CD4-positive, alpha-beta T cell treated with Interleukin-4 for 4 hours (primary cell): ENCODE measurements at places on chromosomes 7 and 10.
A peak's percentile ranks its signal among the peaks of the same experiment; 100 is the strongest.

GRCh38 chr7:31098642-31099360 is 46.7 kb downstream of the ADCYAP1R1 start:
- no peak for DNase-seq

- no peak for DNase-seq
Observed at GRCh38 chr10:50540826-50541122, 83.0 kb downstream of the SGMS1 start.

DNA sequence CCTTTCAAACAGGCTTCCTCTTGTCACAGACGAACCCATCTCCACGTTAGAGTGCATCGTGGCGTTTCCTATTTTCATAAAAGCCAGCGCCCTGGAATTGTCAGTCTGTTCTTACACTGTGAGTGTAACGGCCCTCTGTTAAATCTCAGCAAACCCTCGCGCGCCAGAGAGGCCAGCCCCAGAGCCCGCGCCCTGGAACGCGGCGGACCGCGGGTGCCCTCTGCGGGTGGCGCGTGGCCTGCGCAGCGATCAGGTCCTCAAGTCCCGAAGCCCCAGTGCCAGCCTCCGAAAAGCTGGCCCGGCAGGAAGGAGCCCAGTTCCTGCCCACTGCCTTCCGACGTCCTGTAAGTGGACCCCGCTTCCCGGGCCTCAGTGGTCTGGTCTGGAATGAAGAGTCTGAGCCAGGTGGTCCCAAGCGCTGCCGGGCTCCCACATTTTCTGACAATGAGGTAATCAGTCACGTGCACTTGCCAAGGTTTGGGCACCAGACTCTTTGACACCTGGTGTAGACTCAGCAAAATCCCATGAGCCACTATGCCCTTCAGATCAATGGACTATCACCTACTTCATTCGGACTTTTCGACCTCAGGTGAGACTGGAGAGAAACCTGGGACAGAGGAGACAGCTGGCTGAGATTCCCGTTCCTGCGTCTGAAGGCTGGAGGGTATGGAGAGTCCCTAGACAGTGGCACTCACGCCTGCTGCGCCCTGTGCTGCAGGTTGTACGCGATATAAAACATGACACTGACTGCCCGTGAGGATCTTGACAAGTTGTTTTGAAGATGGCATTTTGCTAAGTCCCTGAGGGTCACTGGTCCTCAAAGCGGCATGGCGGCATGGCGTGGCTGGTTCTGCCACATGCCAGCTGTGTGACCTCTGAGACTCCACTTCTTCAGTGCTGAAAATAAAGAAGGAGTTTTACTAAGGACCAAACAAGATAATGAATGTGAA is 109.4 kb upstream of the LANCL2 start:
- DNase-seq: peak; percentile 33

DNA sequence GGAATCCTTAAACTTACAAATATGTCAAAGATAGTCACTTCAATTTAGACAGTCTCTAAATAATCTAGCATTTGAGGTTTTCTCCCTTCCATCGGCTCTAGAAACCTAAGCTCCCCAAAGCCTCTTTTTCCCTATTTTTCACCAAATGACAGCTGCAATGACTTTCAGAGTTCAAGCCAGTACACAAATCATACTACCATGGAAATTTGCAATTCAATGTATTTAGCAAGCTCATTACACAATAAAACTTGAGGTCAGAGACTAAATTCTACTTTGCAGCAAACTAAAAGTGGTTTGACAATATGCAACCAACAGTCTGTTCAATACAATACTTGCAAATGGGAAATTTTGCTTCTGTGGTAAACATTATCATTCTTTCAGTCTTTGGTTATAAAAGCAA is 80.3 kb downstream of the SKIDA1 start:
- no peak for DNase-seq

DNA sequence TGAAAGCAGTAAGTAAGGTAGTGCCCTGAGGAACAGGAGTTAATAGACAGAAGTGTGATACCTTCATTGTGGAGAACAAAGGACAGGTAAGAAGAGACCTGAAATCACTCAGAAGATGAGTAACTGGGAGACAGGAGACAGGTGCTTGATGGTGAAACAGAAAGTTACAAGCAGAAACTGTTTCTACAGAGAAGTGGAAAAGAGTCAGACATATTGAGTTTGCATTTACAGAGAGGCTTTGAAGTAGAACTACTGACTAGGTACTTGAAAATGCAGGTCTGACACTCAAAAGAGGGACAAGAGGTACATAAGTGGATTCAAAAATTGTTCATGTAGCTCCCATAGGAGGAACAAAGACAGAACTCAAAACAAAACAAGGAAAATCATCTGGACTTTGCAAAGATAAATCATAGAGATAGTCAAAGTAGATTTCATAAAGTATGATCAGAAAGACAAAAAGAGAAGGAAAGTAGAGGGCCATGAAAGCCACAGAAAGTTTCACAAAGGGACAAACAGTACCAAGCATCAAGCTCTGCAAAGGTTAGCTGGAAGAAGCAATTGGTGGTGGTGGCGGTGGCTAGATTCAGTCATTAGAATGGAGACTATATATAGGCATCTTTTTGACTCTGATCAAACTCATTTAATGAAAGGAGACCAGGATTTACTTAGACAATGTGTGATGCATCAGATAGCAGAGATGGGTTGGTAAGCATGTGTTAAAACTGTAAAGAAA is 198.4 kb downstream of the PCLO start:
- no peak for DNase-seq

GRCh38 chr7:74002474-74003017 is 25.4 kb upstream of the ELN start:
- DNase-seq: peak; percentile 1

- no peak for DNase-seq
Observed at GRCh38 chr10:49040601-49041000, 74.7 kb downstream of the VSTM4 start.

- no peak for DNase-seq
Observed at GRCh38 chr10:11036424-11037011, 18.8 kb downstream of the CELF2 start.

DNA sequence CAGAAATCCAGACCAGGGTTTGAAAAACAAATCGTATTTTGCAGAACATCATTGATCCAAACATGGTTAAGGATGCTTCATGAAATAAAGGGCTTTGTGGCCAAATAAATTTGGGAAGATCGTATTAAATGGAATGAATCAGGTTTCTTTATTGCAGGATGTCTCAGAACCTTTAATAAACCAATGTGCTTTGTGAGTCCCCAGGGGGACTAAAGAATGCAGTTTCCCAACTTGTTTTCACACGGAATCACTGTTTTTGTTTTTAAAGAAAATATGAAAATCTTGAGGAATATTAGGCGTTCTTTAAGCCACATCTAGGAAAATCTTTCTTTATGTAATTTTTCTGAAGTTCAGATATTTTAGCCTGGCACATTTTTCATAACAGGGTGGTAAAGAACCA is 16.8 kb upstream of the CCDC172 start:
- DNase-seq: no peak

DNA sequence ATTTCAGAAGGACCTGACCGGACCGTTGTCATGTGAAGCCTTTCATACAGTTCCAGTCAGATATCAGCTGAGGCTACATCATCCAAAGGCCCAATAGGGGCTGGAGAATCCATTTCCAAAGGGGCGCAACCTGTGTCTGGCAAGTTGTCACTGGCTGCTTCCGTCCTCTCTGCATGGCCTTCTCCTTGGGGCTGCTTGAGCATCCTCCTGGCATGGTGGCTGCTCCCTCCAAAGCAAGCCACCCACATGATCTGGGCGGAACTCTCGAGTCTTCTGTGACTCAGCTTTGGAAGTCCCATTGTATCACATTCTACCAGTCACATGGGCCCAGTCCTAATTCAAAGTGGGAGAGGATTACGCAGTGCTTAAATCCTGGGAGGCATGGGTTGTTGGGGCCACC is 207.0 kb upstream of the SHH start:
- no peak for DNase-seq

GRCh38 chr10:3363311-3364045 is 190.9 kb upstream of the PITRM1 start:
- DNase-seq: no peak

- peak; percentile 54 for DNase-seq
Observed at GRCh38 chr10:49187950-49188761, at the start of gene TMEM273. Gene TMEM273, minus strand, starts transcription at chr10:49188391. Its CDS starts 55 bp downstream, at chr10:49188336.

GRCh38 chr7:131035088-131035770 is 292.4 kb upstream of the MKLN1 start:
- DNase-seq: no peak

DNA sequence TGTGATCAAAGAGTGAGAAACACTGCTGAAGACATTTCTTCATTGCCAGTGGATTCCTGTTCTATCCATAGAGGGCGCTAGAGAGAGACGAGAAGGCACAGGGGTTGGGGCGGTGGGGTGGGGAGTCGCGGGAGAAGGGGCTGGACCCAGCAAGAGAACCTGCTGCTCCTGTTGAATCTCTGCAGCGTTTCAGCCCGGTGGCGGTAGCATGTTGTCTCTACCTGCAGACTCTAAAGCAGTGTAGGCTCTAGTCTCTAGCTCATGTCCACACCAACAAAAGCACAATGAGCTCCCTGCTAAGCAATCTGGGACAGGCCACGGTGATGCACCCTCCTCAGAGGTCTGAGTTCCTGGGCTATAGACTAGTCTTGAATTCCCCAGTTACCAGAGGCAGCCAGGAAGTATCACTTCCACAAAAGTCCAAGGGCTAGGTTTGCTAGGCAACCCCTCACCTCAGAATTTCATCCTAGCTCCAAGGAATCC is 167.7 kb downstream of the DGKB start:
- no peak for DNase-seq

DNA sequence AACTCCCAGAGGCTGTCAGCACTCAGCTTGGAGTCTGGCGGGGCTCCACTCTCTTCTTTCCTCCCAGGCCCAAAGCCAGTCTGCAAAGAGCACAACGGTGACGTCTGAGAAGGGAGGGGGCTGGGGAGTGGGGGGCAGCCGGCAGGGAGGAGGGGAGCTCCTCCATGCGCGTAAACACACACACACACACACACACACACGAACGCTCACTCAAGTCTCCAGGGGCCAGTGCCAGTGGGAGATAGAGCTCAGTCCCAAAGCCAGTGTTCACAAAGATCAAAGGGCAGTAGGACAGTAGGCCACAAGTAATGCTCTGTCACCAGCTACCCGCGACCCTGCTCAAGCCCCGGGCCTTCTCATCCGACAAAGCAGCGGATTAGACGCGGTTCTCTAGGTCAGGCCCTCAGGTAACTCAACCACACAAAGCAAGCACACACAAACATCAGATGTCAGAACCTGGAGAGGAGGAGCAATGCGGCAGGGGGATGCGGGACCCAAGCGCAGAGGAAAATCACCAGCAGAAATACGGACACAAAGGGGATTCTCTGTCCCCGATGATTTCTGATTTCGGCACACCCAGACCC is 19.9 kb downstream of the TCAF1 start:
- no peak for DNase-seq

- DNase-seq: no peak
Observed at GRCh38 chr7:2499719-2500430, 19.7 kb upstream of the LFNG start.

- peak; percentile 27 for DNase-seq
Observed at GRCh38 chr7:156816943-156817572, 75.9 kb downstream of the LMBR1 start.

DNA sequence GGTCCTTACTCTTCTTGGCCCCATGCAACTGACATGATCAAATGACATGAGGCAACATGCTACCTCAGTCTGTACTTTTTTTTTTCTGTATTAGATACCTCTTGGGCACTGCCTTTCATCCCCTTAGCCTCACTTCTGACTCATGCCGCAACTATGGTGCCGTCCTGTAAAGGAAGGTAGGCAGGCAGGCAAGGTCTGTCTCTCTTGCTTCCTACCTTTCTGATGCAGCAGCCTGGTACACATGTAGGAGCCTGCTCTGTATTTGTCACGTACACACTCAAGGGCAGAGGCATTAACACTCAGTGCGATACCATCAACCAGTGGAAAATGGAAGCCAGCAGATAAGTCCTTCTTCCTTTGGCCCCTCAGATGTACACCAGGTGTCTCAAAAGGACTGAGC is 146.7 kb downstream of the ATE1 start:
- DNase-seq: no peak

DNA sequence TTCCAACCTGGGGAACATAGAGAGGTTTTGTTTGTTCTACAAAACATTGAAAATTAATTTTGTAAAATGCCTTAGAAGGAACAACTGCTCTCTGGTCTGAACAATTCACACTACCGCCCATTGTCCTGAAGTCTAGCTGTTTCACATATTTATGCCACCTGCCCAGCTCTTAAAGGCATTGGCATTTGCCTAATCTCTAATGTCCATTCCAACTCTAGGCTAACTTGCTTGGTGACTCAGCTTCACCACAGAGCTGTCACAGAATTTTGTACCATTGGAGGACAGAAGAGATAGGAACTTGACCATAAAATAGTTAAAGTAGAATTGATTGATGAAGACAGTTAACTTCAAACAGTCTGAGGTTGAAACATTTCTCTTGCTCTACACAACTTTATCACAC is 53.5 kb upstream of the PPP1R17 start:
- DNase-seq: no peak

DNA sequence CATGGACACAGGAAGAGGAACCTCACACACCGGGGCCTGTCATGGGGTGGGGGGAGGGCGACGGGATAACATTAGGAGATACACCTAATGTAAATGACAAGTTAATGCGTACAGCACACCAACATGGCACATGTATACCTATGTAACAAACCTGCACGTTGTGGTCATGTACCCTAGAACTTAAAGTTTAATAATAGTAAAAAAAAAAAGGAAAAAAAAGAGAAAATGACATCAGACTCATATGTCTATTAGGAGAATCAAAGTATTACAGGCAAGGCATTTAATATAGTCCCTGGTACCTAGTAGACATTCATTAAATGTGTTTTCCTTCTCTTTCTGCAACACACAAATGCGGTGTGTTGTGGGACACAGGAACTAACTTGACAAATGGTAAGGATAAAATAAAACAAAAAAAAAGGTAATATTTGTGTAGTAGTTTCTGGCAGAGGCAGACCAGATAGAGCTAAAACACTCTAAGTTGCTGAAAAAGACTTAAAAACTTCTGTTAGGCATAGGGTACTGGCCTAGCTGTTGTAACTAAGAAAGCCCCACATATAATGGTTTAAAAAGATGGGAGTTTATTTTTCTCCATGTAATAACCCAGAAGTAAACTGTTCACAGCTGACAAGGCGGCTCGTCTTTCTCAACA is 68.8 kb downstream of the NAMPT start:
- DNase-seq: no peak

DNA sequence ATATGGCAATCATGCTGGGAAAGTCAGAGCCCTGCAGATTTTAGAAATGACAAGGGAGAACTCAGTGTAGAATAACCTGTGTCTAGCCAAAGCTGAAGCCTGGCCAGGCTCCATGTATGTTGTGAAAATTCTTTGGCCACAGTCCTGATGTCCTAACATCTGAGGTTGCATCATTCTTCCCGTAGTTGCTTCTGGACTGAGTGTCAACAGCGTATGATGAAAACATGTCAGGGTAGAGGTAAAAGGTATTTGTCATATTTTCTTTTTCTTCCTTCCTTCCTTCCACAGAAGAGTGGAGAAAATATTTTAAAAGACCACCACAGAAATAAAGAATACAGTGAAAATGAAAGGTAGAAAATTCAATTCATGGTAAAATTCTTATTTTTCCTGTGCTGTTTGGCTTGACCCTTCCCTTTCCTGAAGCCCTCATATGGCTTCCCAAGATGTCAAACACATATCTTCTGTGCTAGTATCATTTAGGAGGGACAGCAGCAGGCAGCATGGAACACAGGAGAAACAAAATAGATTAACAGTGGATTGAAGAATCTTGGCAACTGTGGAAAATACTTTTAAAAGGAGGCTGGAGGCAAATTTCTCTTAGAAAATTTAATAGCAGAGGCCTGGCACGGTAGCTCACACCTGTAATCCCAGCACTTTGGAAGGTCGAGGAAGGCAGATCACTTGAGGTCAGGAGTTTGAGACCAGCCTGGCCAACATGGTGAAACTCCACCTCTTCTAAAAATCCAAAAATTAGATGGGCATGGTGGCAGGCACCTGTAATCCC is 18.9 kb upstream of the NRBF2 start:
- no peak for DNase-seq
